Pons (tissue), 1 donor: ENCODE measurements at places on chromosomes 3 and 15.
A peak's percentile ranks its signal among the peaks of the same experiment; 100 is the strongest.

DNA sequence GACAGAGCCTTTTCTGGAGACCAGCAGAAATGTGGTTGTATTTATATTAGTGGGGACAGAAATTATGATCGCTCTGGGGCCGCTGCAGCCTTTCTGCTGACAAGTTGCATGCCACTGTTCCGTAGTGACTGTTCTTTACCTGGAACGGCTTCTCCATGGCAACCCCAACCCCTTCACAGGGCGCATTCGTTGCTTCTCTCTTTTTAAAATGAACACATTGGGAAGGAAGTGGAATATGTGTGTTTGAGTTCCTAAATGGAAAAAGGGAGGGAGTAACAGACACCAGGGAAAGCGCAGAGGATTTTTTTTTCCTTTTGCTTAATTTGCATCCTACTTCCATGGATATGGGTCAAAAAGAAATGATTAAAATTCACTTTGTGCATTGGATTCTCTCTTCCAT, 482.0 kb upstream of the SUCLG2 start:
- DNase-seq, result no peak

- DNase-seq, result peak; percentile 85
Measured at GRCh38 chr3:125039131-125040100, 16.4 kb downstream of the HEG1 start.

GRCh38 chr3:149411583-149411982, 34.1 kb upstream of the TM4SF1 start:
- peak; percentile 37 for DNase-seq

DNA sequence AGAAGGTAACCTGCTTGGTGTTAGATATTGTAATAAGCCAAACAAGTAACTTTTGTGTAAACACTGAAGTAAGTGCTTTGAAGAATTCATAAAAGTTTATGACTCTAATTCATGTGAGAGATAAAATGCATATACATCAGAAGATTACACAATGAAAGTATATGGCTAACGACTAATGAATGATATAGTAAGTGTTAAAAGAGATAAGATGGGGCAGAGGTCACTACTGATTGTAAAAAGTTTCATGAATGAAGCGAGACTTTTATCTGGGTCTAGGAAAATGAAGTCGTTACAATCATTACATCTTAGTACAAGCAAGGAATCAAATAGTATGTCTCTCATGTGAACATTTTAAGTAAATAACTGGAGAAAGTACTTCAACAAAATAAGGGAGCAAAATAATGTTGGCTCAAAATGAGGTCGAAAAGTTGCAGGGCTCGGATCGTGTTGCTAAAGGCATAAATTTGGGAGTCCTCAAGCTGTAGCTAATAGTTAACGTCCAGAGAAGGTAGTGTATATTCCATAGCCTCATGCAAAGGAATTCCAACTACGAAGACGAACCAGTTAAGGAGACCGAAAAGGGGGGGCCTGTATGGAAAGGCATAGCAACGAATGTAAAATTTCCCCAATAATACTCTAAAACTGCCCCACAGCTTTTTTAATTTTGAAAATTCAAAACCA, 984 bp upstream of the DUT start:
- DNase-seq, result peak; percentile 11

DNA sequence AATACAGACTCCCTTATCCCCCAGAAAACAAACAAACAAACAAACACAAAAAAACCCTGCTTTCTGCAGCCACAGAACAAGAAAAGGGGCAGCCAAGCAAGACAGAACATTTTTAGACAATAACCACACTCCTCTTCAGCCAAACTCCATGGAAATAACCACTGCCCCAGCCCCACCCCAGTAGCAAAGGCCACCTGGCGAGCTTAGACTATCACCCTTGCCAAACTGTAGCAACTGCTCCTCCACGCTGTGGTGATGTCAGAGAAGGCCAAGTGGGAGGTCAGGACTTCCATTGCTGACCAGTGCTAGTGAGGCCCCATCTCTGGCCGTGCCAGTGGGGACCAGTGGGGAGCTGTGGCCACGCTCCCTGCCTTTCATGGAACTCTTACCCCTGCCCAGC, 60.3 kb upstream of the CHRNA7 start:
- no peak for DNase-seq

GRCh38 chr3:64398476-64398875, 173.2 kb upstream of the PRICKLE2 start:
- no peak for DNase-seq

- no peak for DNase-seq
Measured at GRCh38 chr3:19541284-19541683, 392.7 kb downstream of the EFHB start.

DNA sequence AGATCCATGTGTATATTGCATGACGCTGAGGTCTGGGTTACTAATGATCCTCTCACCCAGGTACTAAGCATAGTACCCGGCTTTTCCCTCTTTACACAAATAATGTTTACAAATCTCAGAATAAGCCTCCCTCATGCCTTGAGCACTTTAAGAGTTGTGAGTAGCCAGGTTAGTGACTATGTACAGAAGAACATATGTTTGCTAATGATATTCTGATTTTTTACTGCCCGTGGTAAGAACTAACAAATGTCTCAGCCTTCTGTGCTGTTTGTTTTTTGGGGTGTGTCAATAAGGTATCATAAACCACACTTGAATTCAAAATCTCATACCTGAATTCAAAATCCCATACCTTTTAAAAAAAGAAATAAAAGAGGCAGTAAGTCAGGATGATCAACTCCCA, 59.5 kb downstream of the ABCC5 start:
- DNase-seq, result no peak

DNA sequence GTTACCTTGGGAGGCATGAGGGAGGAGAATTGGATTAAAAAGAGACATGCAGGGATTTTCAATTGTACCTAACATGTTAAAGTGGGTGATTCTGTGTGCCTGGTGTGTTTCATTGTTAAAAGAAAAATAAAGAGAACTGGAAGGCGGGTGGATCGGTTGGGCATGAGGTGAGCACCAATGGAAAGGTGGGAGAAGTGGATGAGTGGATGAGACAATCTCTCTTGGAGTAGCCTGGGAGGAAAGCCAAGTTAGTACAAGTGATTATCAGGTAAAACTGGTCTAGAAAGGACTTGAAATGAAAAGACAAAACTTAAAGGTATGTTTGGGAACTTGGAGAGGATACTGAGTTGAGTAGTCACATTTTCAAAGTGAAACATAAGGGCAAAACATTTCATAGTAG, 12.1 kb downstream of the VEPH1 start:
- DNase-seq, result no peak
